ENCODE measurements at places on chromosomes 3 and 15.

GRCh38 chr15:43469867-43470266 lies 23.1 kb downstream of the TP53BP1 start:
- peak; percentile 8 for DNase-seq

GRCh38 chr15:63628123-63628822 lies 31.1 kb downstream of the FBXL22 start:
- no peak for DNase-seq

DNA sequence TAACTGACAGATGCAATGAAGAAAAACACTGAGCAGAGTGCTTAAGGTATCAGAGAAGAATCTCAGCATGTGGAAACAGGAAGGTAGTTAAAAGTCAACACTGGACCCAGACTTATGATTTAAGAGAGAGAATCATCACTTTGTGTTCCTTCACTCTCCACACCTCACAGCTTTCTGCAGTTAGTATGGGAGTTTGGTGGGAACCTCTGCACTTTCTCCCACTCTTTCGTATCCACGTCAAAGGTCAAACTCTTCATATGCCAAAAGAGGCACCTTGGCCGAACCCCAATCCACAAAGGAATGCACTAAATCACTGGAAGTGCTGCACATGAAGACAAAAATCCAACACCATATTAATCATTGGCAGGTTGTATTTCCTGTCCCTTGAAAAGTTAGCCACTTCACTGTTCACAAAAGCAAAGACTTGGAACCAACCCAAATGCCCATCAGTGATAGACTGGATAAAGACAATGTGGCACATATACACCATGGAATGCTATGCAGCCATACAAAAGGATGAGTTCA lies 361.2 kb downstream of the MAGI1 start:
- no peak for DNase-seq

DNA sequence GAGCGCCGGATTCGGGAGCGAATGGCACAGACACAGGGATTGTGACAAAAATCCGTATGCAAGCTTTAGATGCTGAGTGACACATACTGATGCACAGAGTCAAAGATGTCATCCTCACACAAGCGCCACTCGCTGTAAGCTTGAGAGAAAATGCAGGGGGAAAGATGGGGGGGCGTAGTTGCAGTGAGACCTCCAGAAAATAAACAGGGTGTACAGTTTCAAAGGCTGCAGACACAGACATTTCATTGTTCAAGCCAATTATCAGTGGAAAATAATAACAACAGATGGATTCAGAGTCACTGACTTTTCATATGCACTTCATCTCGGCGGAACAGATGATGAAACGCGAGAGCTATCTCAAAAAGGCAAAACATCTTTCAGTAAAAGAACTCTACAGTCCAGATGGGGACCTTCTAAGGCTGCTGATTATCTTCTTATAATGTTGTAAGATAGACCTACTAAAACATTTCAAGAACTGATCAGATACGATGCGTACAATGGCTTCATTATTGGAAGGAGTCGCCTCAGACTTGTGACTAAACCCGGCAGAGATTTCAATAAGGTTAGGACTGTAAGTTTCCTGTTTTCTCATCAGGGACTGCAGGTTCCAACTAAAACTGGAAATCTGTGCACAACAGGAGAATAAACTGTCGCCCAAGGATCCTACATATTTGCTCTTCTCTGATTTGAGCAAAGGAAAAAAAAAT lies 275.4 kb downstream of the FOXP1 start:
- no peak for DNase-seq

- peak; percentile 41 for DNase-seq
Observed at GRCh38 chr3:135516143-135516542, 449.4 kb upstream of the PPP2R3A start.

GRCh38 chr3:133828576-133829309 lies 23.1 kb downstream of the SRPRB start:
- DNase-seq, result no peak

DNA sequence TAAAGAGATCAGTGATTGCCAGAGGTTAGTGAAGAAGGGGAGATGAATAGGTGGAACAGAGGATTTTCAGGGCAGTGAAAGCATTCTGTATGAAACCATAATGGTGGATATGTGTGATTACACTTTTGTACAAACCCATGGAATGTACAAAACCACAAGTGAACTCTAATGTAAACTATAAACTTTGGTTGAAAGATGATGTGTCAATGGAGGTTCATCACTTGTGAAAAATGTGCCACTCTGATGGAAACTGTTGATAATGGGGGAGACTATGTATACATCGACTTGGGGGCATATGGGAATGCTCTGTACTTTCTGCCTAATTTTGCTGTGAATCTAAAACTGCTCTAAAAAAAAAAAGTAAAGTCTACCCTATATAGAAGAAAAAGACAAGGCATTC lies 68.7 kb upstream of the ARHGEF3 start:
- peak; percentile 45 for DNase-seq

- DNase-seq, result no peak
Observed at GRCh38 chr3:197335428-197336132, 37.2 kb upstream of the DLG1 start.

DNA sequence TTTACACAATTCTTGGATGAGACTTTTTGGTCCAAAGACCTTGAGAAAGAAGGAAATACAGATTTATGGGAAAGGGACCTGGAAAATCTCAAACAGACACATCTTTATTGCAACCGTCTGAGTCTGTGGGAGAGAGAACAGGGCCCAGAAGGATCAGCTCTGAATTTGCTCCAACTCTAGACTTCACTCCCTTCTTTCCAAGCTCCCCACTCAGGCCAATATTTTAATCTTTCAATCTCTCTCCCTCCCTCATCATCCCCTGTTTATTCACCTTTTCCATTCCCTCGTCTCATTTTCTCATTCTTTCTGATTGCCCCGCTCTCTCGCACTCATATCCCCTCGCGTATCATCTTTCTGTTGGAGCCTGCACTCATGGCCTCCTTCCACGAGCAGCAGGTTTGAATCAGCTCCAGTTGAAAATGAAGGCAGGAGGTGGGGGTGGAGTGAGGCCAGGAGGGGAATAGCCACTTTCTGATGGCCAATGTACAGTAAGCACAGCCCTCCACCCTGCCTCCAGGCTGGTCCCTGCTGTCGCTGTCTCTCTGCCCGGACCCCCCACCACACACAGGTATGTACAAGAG lies 63.6 kb upstream of the BOC start:
- DNase-seq, result no peak

DNA sequence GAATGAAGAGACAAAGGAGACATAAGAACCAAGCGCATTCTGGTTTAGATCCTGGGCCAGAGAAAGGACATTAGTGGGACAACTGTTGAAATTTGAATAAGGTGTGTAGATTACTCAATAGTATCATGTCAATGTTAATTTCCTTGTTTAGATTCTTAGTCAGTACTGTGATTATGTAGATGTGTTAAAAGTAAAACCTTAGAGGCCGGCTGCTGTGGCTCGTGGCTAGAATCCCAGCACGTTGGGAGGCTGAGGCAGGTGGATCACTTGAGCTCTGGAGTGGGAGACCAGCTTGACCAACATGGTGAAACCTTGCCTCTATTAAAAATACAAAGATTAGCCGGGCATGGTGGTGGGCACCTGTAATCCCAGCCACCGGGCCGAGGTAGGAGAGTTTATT lies 26.7 kb downstream of the CYP8B1 start:
- no peak for DNase-seq

- peak; percentile 51 for DNase-seq
Observed at GRCh38 chr3:13647298-13648059, 98.6 kb downstream of the FBLN2 start.

GRCh38 chr15:69061414-69061842 lies 46.9 kb downstream of the NOX5 start:
- DNase-seq, result no peak

- peak; percentile 27 for DNase-seq
Observed at GRCh38 chr3:28286595-28286994, 45.2 kb downstream of the CMC1 start.

- no peak for DNase-seq
Observed at GRCh38 chr15:42384597-42384996, 25.3 kb downstream of the CAPN3 start.

DNA sequence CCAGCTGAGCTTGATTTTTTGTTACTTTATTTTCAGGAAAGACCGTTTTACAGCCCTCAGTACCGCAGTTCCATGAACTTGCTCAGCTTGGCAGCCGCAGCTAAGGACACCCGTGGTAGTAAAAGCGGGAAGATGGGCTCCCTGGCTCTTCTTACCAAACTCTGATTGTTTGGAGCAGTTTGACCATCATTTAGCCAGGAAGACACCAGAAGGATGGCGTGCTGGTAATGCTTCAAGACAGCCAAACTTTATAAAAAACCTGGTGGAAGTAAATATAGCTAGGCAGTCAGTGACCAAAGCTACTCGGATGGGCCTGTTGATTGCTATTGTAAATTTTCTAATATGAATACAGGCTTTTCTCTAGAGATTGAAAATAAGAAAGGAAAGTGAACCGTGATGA lies 28.9 kb downstream of the POLR2M start:
- DNase-seq, result no peak

DNA sequence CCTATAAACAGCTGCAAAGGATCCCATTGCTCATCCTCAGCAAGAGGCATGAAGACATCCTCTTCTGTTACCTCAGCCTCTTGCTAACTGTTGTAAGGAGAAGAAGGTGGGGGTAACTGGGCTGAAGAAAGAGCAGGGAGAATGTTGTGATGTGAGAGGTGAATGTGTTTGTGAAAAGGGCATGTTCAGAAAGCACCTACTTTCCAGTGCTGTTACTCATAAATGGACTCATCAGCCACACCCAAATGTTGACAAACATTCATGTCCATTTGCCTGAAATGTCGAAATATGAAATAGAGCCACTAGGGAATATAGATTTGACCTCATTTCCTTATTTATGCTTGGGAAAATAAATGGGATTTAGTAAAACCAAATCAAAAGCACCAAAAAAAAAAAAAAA lies 12.6 kb downstream of the SLC24A1 start:
- DNase-seq, result no peak

GRCh38 chr15:37446921-37447320 lies 346.6 kb upstream of the MEIS2 start:
- peak; percentile 40 for DNase-seq

DNA sequence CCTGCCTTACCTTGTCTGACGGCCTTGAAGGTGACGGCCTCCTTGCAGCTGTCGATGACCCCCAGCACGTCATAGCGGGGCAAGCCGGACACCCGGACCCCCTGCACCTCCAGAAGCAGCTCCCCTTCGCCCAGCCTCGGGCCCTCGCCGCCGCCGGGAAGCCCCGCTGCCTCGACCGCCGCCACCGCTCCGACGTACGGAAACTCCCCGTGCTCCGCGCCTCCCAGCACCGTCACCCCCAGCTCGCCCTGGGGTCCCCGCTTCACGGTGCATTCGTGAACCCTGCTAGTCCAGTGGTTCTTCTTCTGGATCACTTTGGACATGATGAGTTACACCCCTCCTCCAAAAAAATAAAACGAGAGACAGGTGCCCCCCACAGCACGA lies 740 bp downstream of the MAGI1 start:
- DNase-seq, result no peak

DNA sequence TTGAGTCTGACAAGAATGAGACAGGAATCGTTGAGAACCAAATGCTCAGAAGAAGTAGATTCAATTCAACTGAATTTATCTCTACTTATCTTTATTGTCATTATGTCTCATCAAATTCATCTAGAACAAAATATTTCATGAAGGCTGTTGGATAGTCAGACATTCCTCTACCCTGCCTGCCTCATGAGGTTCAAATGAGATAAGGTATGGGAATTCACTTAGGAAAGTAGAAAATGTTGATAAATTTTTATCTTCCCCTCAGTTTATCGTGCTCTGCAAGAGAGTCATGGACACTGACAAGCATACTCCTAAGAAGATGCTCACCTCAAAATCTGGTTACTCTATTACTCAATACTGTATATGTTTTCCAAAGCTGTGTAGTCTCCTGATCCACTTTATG lies 149.7 kb upstream of the CDIN1 start:
- peak; percentile 29 for DNase-seq

DNA sequence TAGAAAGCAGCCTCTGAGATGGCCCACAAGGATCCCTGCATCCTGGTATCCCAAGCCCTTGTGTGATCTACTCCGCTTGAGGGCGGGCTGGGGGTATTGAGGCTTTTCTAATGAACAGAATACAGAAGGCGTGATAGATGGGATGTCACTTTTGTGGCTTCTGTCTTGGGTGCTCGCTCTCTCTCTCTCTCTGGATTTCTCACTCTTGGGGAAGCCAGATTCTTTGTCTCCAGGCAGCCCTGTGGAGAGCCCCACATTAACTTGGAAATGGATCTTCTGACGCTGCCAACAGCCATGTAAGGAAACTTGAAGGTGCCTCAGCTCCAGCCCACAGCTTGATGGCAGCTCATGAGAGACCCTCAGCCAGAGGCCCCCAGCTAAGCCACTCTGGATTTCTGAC lies 26.9 kb upstream of the SEC62 start:
- no peak for DNase-seq

- no peak for DNase-seq
Observed at GRCh38 chr3:196194542-196194915, 16.7 kb downstream of the ZDHHC19 start.

DNA sequence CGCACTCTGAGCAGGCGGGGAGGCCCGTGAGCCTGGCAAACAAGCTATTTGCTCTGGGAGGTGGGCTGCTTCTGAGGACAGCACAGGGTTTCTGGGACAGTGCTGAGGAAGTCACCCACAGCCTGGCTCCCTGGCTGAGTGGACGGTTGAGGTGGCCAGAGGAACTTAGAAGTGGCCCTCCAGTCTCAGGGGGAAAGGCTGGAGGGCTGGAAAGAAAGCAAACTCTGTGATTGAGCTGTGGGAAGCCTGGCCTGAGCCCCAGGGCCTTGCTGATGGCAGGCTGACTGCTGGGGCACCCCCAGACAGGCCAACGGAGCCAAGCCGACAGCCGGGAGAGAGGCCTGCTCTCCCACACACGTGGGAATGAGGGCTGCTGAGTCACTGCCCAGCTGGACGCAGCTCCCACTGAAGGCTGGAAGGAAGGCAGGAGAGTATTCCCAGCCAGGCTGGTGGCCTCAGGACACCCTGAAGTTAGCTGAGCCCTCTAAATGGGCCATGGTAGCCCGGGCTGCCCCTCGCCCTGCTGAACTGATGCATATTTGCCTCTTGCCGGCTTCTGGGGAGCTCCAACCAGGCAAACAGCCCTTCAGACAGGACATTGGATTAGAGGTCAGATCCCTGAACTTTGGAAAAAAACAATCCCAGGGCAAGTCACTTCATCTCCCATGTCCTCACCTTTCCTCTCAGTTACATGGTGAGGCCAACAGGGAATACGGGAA lies 98.0 kb upstream of the TLE3 start:
- peak; percentile 72 for DNase-seq

- DNase-seq, result no peak
Observed at GRCh38 chr15:83288381-83288801, 3.9 kb upstream of the BNC1 start.

DNA sequence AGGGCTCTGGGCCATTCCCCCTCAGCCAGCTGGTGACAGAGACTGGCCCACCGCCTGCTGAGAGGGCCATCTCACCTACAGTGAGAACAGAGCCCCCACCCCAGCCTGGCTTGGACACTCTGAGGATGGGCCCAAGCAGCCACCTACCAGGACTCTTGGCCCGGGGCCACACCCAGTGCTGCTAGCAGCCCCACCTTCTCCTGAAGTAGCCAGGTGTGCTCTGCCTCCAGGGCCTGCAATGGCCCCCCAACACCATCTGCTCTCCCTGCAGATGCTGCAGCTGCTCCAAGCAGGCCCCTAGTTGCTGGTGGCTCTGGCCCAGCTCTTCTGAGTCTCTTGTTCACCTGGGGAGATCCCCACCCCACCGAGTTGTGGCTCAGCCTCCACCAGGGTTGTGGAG lies 6.8 kb upstream of the CLK3 start:
- no peak for DNase-seq

Data from fibroblast of skin of back (primary cell).